Stimulated activated CD8-positive, alpha-beta memory T cell treated with anti-CD3 and anti-CD28 coated beads, Interleukin-4, amount 100 ng/mL, for 4 hours (primary cell): ENCODE measurements at places on chromosomes 4 and X.

DNA sequence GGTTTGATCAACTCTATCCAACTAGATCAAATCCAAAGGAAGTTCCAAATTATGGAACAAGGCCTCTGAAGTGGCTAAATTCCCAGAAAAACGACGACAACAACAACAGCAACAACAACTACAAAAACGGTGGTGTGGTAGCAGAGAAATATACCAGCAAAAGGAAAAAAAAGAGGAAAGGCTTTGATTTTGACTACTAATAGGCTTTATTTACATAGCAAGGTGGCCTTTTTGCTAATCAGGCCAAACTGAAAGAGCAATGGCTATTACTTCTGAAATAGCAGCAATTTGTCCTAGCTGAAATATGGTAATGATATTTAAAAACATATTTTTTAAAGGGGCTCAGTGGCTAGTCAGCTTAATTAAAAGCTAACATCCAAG is 40.8 kb upstream of the TMPRSS11E start:
- no peak for DNase-seq

DNA sequence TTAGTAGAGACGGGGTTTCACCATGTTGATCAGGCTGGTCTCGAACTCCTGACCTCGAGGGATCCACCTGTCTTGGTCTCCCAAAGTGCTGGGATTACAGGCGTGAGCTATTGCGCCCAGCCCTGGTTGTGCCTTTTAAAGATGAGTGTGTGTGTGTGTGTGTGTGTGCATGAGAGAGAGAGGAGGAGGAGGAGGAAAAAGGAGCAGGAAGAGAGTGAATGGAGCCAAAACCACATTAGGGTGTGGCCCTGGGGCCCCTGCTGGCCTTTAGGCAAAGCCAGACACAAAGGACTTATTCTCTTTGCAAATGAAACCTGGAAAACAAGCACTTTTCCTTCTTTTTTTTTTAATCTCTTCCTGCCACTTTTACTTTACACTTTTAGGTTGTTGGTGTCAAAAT is 48.2 kb upstream of the KLF3 start:
- no peak for DNase-seq

DNA sequence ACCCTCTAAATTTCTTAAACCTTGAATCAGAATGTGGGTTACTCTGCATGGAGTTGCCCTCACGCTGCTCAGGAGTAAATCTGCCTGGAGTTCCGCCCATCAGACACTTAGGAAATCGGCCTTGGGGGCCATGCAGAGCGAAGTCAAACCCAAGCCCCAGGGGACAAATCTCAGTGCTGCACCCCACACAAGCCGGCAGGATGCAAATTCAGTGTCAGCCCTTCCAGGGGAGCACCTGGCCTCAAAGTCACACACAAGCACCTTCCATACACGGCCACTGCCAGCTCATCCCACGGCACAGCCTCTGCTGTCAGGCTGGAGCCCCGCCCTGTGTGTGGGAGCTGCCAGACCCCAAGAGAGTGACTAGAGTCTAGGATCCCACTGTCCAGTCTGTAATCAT is 27.4 kb downstream of the RNF212 start:
- no peak for DNase-seq

DNA sequence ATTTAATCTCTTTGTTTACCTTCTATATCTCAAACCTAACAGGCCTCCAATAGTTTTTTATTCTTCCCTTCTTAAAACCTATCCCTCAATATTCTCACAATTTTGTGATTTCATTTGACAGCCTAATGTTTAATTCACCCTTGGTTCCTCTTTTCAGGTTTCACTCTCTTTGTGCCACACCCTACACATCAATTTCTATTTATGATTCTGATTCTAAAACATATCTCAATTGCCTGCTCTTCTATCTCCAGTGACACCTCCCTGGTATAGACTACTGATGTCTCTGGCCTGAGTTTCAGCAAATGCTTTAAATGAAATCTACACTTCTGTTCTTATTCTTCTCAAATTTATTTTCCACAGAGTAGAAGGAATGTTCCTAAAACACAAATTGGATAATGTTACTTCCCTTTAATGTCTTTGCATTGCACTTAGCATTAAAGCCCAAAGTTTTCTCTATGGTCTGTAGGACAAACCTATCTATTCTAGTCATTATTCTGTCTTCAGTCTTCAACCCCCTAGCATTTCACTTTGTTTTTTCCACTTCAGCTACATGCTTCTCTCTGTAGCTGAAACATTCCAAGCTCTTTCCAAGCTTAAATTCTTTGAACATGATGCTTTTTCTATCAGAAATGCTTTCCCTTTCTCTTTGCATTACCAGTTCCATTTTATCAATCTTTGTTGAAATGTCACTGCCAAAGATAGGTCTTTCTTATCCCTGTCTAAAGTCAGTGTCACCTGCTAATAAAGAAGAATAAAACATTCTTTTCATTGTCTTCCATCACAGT is 622.0 kb downstream of the CENPC start:
- no peak for DNase-seq

DNA sequence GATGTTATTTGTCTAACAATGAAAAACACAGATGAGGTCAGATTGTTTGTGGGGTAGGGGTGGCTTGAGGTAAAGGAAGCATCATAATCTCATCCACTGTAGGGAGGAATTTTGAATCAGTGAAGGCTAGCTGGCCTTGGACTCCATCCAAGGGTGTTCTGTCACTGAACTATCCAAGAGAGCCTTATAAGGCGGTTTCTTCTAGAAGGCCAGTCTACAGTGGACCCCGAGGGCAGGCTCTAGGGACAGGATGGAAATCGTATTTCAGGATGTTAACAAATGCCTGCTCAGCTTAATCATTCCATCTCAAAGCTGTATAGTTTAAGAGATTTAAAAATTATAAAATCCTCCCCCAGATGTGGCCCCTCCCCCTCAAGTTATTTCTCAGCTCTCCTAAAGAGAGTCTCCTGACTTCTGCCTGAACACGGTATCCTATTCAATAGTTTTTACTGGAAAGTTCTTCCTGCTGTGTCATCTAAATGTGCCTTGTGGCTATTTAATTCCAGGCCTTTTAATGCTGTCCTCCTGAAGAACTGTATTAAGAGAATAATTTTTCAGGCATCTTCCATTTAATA is 8.0 kb downstream of the IGFBP7 start:
- no peak for DNase-seq

DNA sequence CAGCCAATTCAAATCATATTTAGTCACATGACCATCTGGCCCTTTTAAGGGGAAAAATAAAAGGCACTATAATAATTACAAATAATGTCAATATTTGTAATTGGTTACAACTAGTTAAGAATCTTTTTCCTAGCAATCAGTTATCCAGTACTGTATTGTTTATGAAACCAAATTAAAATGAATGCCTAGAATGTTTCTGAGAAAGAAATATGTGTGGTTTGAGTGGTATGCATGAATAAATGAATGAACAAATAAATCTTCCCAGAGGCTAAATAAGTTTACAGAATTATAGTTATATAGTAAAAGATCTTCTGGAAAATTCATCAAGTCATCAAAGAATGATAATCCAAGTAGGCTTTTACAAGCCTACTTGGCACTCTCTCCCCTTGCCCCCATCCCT is 55.8 kb upstream of the F8A3 start:
- no peak for DNase-seq

DNA sequence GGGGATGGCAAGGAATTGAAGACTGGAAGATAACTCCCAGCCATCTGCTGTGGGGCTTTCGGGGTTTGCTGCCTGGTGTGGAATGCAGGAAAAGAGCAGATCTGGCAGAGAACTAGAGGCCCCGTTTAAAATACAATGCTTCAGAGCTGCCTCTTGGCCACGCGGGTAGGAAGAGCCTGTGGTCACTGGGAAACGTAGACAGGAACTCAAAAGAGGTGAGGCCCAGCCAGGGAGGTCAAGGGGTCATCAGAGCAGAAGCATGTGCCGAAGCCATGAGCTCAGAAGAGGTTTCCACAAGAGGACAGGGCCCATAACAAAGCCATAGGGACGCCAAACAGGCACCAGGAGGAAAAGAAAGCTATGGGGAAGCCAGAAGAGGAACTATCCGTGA is 14.5 kb upstream of the STS start:
- DNase-seq: no peak

DNA sequence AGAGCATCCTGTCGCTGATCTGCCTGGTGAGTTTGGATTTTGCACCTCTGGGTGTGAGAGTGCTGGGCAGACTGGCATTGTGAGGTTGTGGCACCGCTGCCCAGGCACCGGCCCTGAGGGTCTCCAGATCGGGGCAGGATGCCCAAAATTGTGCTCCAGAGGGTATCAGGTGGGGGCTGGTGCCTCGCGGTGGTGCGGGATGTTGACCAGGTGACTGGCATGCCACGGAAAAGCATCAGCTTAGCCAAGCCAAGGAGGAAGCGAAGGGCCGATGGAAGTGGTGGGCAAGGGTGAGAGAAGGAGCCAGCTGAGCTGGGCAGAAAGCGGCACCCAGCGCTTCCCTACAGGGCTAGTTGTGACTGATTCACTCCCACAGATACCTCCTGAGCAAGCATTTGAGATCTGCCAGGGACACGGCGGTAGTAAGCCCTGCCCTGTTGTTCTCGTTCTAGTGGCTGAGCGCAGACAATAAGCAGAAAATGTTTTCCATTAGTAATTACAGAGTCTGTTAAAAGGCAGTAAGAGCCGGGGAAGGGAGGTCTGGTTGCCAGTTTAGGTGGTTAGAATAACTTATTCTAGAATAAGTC is 809 bp downstream of the ZFP92 start:
- DNase-seq: no peak

GRCh38 chr4:101711590-101712260 is 78.8 kb upstream of the BANK1 start:
- no peak for DNase-seq

GRCh38 chr4:8151165-8151650 is 7.4 kb downstream of the ABLIM2 start:
- no peak for DNase-seq

GRCh38 chr4:81039351-81039972 is 9.0 kb downstream of the BMP3 start:
- DNase-seq: no peak
